ENCODE measurements at places on chromosomes 6 and 20.

GRCh38 chr6:133768656-133769295, 120.1 kb upstream of the TCF21 start:
- DNase-seq, result no peak

DNA sequence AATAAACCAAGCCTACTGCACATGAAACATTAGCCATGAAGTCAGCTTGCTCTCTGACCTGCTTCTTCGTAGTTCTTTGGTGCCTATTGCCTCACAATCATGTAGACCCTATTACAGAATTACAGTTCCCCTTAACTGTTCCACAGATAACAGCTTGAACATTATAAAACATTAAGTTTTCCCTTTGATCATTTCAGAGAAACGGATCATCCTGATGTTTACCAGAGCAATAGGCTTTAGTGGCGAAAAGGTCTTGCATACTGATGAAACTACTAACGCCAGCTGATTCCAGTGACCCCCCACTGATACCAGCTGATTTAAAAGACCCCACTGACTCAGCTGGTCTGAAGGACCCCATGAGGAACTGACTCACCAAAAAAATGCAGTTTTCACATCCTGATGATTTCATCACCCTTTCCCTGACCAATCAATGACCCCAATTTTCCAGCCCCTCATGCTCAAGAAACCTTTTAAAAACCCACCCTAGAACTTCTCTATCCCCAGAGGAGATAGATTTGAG, 39.4 kb upstream of the MLIP start:
- DNase-seq, result no peak

- DNase-seq, result no peak
Measured at GRCh38 chr20:24612799-24613775, 143.7 kb downstream of the SYNDIG1 start.

DNA sequence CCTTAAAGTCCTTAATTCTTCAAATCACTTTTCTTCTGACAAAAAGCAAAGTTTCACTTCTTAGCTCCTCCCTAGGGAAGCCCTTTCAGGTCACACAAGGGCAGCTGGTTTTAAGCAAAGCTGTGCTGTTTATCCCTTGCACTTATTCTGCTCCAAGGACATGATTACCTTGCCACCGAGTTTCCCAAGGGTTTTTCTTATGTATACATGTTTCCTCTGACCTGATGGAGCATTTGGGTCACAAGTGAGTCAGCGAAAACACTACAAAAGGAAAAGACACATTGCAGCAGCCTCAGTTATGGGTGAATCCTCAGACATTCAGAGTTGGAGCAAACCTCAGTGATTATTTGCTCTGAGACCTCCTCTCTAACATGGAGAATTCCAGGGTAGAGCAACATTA, 26.6 kb upstream of the ILRUN start:
- DNase-seq, result no peak

DNA sequence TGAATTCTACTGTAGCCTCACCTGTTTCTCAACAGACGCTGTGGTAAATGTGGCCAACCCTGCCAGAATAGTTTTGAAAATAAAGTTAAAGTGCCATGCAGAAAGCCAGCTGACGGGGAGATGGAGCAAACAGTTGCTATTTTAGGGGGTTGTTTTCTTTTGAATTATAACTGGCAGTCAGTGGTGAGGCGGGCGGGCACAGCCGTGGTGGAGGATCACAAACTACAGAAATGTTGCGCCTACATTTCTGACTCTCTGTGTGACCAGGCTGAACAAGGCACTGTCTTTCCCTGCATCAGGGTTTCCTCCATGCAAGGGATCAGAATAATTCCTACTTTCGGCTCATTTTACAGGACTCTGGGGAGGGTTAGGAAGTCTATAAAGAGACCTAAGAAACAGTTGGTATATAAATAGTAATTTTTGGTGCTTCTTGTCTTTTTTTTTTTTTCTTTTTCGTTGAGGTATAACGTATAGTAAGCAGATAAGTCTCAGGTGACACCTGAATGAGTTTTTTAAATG, 17.2 kb downstream of the CHMP4B start:
- no peak for DNase-seq

DNA sequence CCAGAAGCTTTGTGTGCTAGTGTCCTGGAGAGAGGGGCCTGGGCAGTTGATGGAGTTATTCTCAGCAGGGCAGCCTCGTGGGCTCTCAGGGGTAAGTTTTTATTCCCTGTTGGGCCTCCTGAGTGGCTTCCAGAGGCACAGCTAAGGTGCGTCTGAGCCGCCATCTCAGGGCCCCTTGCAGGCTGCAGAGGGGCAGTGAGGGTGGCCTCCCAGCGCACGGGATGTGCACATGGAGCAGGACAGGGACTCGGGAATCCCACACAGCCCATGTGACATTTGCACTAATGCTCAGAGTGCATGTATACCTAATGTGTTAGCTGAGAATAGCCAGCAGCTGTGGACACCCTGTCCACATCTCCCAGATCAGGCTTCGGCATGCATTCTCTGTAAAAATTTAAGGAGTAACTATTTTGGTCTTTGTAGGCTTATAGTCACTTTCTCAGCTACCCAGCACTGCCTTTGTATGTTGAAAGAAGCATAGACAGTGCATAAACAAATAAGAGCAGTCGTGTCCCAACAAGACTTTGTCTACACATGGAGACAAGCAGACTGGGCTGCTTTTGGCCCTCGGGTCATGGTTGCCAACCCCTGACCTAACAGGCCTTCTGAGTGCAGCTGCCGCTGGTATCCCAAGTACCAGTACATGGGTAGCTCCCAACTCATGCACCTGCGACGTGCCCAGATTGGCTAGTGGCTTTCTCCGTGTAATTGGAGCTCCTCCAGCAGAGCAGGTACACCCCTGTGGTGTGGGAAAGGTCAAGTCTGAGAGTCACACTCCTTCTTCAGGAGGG, 18.6 kb upstream of the CST9L start:
- DNase-seq, result no peak

- DNase-seq, result no peak
Measured at GRCh38 chr6:33746036-33746600, 587 bp downstream of the IP6K3 start.

- no peak for DNase-seq
Measured at GRCh38 chr6:38233161-38233791, 406.5 kb downstream of the BTBD9 start.

- no peak for DNase-seq
Measured at GRCh38 chr6:71197267-71197666, 91.3 kb upstream of the OGFRL1 start.

DNA sequence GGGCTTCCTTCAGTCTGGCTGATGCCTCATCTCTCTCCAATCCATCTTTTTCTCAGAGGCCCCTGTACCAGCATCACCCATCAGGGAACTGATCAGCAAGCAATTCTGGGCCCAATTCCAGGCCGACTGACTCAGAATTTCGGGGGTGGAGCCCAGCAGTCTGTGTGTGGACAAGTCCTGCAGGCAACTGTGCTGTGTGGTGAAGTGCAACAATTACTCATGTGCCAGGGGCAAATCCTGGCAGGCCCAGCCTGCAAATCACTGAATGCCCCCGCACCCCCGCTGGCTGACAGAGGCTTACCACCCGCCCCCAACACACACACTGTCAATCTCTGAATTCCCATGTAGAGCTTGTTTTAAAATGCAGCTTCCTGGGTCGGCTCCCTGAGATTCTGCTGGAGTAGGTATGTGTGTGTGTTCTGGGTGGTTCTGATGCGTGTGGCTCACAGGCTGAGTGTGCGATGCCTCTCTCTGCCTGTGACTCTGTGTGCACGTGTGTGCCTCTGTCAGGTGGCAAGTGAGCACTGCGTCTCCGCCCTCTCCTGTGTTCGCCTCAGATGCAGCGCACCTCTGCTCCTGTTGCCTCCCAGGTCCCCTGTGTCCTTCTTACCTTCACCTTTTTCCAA, 45.4 kb downstream of the SSR1 start:
- no peak for DNase-seq

DNA sequence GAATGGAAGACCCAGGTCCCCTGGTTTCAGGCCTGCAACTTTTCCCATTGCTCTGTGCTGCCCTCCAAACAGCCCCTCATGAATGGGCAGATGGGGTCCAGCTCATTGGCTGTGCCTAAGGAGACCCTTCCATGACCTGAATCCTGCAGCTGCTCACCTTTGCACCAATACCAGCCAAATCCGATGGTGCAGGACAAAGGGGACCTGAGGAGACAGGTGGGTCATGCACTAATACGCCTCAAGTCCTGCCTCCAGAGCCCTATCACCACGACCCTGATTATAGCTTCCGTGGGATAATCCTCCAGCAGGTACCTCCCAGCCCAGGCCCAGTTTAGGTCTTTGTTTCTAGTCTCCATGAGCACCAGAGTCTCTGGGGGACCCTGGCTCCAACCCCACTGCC, 16.8 kb downstream of the TREM1 start:
- no peak for DNase-seq

- no peak for DNase-seq
Measured at GRCh38 chr6:34817446-34817845, 25.6 kb downstream of the BLTP3A start.

- DNase-seq, result no peak
Measured at GRCh38 chr20:31708736-31709534, 13.7 kb downstream of the BCL2L1 start.

DNA sequence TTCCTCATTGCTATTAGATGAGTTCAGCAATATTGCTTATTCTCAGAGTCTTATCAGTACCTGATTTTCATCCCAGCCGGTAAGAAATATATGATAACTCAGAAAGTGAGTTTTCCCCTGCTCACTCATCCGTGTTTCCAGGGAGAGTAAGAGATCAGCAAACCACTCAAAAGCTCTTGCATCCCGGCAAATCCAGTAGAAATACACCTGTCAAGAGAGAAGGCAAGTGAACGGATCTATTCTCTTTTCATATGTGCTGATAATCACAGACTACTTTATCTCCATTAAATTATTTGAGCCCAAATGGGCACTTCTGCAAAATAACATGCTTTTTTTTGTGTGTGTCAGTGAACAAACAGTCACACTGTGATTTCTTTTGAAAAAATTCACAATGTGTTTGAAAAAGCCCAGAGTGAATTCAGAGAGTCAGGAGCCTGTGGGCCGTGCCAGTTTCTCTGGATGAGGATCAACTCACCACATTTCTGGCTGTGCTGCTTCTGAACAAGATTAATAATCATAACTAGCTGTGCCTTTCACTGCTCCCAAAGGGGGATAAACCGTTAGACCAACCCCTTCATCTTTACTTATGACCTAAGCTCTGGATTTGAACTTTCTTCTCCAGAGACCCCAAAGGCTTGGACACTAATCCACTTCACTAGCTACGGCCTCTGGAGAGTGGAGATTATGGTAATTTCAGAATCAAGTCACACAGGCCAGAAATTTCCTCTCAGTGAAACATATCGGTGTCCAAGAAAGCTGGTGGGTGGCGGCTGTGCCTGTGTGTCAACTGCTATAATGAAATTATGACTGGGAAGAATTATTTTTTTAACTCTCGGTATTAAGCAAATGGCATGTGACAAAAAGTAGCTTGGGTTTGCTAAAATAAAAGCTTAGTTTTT, 44.2 kb downstream of the NOX3 start:
- no peak for DNase-seq

- DNase-seq, result no peak
Measured at GRCh38 chr6:104799134-104799657, 60.5 kb downstream of the HACE1 start.

DNA sequence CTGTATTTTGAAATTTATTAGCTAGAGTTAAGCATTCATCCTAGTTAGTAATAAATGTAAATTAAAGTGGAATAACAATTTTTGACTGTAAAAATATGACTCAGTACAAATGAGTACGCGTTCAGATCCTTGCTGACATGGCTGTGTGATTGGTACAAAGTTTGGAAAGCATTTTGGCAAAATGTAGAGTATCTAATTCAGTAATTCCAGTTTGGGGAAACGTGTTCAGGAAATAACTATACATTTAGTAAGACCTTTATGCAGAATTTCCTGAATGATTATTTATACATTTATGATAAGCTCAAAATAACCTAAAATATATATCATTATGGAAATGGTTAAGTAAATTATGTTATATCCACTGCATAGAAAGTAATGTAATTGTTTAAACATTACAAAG, 8.0 kb downstream of the VTA1 start:
- DNase-seq, result no peak

DNA sequence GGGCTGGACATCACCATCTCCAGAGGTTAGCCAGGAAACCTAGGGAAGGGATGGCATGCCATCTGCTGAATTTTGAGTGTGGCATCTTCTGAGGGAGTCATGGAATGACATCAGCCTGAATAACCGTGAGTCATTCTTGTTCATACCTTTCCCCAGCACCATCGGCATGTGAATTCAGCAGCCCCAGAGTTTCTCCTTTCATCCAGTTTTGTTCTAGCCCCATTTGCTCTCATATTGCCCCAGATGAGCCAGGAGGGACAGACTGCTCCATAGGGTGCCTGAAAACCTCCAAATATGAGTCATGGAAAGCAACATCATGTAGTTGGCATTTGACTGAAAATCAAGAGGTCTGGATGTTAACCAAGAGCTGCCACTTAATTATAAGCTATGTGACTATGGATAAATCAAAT, 219.2 kb upstream of the SGK1 start:
- no peak for DNase-seq

GRCh38 chr6:145813285-145814034, 1.1 kb downstream of the FBXO30 start:
- no peak for DNase-seq

Measured in stimulated activated CD4-positive, alpha-beta T cell treated with anti-CD3 and anti-CD28 coated beads, TNF-alpha, amount 100 ng/mL, for 24 hours (primary cell).